ENCODE measurements at places on chromosomes 5 and 9.

- DNase-seq: no peak
Observed at GRCh38 chr5:76406673-76407072, 3.6 kb downstream of the IQGAP2 start.

GRCh38 chr5:139495638-139496435 is 13.3 kb upstream of the STING1 start:
- DNase-seq: no peak

DNA sequence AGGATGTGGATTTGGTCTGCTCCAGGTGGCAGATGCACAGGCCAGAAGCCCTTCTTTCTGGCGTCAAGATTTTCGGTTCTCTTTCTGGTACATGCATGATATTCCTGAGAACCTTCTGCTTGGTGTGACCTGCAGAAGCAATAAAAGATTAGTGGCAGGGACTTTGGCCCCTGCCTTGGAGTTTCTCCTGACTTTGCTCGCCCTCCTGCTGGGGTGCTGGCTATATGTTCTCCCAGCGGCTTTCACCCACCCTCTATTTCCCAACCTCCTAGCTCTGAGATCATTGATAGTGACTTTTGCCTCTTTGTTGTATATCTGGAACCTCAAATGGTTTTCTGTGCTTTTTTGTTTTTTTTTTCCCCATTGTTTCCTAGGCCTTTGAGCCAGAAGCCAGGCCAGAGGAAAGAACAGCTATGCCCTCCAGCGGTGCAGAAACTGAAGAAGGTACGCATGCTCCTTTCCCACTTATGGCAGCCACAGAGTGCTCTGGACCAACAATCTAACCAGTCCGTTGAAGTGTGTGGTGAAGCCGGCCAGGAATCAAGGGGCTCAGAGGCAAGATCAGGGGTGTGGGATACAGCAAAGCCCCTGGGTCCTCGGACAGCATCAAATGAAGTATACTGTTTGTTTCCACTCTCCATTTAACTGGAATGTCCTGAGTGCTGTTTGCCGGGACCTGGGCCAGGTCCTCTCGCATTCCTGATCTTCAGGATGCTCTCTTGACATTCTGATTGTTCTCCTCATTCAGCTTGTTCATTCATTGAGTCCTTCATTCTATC is 154.5 kb downstream of the ARHGEF28 start:
- DNase-seq: no peak

GRCh38 chr9:130675396-130675795 is 11.0 kb downstream of the PRDM12 start:
- DNase-seq: no peak

GRCh38 chr5:78467752-78468357 is 107.4 kb downstream of the SCAMP1 start:
- no peak for DNase-seq

GRCh38 chr5:57931807-57932206 is 449.2 kb upstream of the ACTBL2 start:
- no peak for DNase-seq

DNA sequence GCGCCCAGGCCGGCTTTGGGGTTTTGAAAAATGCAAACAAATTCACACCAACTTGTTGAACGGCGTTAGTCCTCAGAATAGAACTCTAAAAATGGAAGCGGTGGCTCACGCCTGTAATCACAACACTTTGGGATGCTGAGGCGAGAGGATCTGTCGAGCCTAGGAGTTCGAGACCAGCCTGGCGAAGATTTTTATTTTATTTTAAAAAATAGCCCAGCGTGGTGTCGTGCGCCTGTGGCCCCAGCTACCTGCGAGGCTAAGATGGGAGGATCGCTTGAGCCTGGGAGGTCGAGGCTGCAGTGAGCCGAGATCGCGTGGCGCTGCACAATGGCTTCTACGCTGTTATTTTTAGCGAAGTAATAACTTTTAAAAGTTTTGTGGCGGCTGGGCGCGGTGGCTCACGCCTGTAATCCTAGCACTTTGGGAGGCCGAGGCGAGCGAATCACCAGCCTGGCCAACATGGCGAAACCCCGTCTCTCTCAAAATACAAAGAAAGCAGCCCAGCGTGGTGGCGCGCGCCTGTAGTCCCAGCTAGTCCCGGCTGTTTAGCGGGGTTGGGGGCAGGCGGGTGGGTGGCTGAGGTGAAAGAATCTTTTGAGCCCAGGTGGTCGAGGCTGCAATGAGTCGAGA is 694 bp upstream of the PLIN2 start:
- DNase-seq: no peak

GRCh38 chr5:66728049-66728448 is 131.9 kb downstream of the MAST4 start:
- no peak for DNase-seq

- no peak for DNase-seq
Observed at GRCh38 chr9:72333197-72333596, 31.8 kb downstream of the ZFAND5 start.

DNA sequence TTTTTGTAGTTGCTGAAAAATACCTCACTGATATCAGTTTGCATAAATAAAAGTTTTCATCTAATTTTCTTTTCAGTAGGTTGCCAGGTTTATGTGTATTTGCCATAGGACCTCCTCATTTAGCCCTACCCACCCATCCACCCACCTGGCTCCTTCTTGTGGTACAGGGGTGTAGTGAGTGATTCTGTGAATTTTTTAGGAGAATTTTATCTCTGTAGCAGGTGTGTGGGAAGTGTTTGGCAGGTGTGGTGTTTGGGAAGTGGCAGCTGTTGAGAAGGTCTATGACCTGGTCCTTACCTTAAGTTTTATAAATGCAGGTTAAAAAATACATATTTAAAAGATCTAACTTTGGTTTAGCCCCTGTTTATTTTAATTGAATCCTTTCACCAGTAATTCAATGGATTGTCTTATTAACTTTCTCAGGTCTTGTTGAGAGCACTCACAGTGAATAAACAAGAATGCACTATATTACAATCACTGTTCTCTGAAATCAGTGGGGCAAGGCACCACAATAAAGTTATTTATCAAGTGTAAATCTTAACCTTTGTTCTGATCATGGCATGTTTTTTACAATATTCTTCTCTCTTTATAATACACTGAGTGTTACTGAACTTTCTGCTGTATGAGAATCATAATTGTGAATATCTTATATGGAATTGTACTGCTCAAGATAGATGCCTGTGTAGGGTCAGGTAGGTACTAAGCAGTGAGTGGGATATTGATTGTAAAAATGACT is 189.1 kb downstream of the WDR70 start:
- DNase-seq: no peak

DNA sequence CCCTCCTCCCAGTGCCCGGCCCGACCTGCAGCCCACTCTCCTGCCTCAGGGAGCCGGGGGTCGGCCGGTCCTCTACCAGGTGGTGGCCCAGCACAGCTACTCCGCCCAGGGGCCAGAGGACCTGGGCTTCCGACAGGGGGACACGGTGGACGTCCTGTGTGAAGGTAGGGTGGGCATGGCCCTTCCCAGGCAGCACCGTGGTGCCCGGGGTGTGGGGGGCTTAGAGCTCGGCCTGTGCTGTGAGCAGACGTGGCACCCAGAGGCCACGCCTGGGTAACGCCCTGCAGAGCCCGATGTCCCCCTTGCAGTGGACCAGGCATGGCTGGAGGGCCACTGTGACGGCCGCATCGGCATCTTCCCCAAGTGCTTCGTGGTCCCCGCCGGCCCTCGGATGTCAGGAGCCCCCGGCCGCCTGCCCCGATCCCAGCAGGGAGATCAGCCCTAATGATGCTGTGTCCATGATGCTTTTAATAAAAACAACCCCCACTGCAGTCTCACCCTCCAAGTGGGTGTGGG is 7.2 kb downstream of the ENTPD8 start:
- no peak for DNase-seq
